ENCODE measurements at places on chromosomes 16 and 17.
A peak's percentile ranks its signal among the peaks of the same experiment; 100 is the strongest.

DNA sequence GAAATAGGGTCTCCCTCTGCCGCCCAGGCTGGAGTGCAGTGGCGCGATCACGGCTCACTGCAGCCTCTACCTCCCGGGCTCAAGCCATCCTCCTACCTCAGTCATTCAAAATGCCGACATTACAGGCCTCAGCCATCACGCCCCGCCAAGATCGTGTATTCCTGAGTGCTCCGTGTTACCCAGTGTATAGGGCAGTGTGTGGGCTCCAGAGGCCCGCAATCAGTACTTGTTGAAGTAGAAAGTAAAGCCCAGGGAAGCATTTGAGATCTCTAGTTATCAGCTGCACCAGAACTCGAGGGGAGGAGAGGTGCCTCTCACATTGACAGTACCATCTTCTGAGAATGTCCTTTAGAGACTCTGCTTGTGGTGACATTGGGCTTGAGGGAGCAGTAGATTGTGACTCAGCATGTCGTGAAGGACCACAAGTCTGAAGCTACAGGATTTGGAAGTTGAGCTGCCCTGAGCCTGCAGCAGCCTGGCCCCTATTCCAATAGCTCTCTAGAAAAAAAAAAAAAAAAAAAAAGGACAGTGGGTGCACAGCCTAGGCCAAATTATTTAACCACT is 1.1 kb upstream of the PRPSAP1 start:
- DNase-seq = peak; percentile 98

DNA sequence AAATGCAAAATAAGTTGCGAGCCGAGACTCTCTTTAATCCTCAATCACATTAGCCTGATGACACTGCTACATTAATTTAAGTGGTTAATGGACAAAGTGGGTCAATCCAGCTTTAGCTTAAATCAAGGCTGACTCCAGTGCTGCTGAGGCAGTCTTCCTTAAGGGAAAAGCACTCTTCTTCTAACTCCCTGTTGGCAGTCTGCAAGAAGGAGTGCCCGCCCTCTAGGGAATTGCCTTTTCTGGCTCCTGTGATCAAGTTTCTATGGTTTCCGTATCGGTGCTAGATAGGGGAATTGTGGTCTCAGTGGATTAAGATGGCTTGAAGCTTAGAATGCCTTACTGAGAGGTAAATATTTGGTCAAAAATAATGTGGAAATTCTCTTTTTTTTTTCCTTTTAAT is 41.0 kb downstream of the HS3ST3B1 start:
- DNase-seq = no peak

DNA sequence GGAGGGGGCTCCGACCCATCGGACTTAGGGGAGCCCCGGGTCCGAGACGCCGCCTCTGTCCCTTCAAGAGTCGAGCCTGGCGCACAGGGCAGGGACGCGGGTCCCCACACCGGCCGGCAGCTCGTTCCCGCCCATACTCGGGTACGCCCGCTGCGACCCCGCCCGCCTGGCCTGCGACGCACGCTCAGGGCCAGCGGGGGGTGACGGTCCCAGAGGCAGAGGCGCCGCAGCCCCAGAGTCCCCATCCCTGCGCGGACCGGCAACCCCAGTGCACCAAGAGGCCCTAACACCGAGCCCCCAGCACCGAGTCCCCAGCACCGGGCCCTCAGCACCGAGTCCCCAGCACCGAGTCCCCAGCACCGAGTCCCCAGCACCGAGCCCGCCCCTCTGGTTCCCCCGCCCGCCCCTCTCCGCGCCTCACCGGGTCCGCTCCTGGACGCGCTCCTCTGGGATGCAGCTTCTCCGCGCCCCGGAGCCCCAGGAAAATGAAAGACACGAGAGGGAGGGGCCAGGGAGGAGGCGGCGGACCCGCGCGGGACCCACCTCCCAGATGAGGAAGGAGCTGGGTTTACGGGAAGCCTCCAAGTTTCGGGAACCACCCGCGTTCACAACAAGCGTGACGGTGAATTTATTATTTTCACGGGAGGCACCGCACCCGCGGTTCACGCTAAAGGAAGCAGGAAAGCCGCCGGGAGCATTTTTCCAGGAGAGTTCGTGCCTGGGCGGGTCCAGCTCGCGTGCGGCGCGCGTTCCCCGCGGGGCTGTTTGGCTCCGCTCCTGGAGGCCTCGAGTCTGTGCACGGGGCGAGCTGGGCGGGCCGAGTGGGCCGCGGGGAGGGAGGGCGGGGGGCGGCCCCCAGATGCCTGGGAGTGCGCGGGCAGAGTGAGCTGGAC is at the start of gene SECTM1:
TSS of gene SECTM1 (minus strand) at position 488 of the 893 bp plus-strand sequence. CDS start 6,526 bp downstream, outside the sequence.
- DNase-seq = peak; percentile 51

DNA sequence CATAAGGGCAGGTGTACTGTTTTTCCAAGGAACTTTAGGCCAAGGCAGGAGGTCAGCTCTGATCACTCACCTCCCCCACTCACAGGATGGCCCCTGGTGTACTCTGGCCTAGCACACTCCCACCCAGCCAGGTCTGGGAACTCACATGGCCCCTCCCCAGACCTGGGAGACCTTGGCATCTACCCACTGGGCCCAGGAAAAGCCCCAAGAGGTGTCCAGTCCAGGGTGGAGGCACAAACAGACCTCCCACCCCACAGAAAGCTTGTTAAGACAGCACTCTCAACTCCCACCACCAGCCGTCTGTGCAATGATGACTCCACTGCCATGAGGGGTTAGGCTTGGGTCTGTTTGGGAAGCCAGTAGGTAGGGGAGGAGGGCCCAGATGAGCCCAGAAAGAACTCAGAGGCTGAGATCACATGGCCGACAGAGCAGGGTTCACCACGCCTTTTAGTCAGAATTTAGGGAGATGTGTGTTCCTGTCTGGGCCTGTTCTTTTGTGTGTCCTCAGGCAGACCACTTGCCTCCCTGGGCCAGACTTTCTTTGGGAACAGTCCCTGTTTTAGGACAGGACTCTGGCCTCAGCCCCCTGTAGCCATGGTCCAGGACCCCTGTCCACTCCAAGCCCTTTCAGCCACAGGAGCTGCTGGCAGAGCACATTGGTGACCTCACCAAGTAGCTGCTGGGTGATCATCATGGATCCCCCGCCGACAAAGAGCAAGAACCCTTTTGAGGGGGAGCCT is 12.1 kb upstream of the CBFB start:
- no peak for DNase-seq

DNA sequence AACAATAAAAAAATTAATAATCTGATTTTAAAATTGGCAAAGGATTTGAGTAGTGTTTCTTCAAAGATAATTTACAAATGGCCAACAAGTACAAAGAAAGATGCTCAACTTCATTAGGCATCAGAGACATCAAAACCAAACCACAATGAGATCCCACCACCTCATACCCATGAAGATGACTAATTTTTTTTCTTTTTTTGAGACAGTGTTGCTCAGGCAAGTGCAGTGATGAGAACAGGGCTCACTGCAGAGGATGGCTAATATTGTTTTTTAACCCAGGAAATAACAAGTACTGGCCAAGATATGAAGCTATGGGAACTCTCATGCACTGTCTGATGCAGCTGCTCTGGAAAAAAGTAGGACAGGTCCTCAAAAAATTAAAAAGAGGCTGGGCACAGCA is 14.9 kb downstream of the WDR45B start:
- no peak for DNase-seq

DNA sequence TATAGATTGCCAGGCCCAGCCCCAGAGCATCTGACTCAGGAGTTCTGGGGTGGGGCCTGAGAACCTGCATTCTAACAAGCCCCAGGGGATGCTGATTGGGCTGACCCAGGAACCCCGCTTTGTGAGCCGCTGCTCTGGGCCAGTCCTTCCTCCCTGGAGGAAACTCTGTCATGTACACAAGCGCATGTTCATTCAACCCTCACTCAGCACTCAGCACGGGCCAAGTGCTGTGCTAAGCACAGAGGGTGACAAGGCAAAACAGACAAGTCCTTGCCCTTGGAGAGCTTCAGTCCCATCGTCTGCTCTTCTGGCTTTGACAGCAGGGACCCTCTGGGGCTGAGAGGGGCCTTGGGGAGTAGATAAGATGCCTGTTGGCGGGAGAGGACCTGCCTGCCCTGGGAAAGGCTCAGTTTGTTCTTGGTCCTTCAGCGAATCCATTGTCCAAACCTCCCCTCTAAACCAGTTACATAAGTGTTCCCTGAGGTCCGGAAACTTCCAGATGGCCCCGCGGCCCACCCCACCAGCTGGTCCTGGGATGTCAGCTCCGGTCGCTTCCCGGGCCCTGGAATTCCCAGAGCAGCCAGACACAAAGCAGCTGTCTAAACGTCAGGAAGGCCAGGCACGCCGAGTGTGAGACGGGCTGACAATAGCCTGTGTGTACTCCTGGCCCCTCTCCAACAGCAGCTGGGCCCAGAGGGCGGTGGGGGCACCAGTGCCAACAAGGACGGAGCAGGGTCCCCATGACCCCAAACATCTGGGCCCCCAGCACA is 88.8 kb downstream of the ZDHHC7 start:
- DNase-seq = no peak

GRCh38 chr16:73778887-73779286 is 517.7 kb upstream of the PSMD7 start:
- no peak for DNase-seq

- no peak for DNase-seq
These were observed 41.1 kb downstream of the FTO start for GRCh38 chr16:53745086-53745485.

DNA sequence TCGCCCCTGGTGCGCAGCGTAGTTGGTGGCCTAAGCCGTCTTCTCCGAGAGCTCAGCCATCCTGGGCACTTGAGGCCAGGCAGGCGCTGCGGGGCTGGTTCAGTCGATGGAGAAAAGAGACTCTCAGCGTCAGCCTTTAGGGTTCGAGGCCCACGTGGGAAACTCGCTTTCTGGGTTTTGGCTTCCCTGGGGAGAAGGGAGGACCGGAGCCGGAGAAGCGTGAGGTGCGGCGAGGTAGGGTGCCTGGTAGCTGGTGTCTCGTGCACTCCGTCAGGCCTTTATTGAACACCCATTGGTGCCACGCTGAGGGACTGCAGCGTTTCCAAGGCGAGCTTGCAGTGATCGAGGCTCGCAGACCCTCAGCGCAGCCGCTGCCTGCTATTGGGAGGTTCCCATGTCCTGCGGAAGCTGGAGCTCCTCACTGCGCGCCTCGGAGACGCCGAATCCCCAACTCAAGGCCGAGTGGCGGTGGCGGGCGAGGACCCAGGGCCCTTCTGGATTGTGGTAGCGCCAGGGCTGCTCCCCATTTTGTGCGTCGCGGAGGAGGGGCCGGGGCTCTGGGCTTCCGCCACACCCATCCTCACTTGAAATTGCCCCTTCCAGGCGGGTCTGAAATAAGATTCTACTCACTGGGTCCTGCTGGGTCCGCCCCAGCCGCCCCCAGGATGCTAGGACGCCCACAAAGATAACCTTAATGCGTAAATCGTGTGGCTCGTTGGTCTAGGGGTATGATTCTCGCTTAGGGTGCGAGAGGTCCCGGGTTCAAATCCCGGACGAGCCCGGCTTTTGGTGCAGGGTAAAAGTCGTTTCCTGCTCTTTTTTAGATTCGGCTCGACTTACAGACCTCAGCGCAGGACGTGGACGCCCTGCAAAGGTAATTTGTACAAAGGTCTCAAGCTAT is 1.2 kb downstream of the OR1F1 start:
- peak; percentile 78 for DNase-seq

DNA sequence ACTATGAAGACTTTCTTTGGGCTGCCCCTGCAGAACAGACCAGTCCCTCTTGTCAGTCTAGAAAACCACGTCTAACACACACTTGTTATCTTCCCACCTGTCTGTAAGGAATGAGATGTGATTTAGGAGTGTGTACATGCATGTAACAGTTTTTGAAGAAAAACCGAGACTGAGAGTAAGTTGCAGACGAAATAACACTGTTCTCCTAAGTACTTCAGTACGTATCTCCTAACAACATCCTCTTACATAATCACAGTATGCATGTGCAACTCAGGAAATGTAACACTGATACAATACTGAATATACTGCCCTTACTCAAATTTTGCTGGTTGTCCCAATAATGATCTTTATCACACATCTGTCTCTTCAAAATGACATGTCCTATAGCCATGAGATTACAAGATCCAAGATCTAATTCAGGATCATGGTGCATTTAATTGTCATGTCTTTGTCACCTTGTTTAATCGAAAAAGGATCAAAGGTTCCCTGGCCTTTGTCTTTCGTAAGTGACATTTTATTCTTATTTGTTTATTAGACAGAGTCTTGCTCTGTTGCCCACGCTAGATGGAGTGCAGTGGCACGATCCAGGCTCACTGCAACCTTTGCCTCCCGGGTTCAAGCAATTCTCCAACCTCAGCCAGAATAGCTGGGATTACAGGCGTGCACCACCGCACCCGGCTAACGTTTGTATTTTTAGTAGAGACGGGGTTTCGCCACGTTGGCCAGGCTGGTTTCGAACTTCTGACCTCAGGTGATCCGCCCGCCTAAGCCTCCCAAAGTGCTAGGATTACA is 25.6 kb downstream of the CREBBP start:
- peak; percentile 58 for DNase-seq

GRCh38 chr16:53605356-53605755 is 98.3 kb downstream of the RPGRIP1L start:
- no peak for DNase-seq

DNA sequence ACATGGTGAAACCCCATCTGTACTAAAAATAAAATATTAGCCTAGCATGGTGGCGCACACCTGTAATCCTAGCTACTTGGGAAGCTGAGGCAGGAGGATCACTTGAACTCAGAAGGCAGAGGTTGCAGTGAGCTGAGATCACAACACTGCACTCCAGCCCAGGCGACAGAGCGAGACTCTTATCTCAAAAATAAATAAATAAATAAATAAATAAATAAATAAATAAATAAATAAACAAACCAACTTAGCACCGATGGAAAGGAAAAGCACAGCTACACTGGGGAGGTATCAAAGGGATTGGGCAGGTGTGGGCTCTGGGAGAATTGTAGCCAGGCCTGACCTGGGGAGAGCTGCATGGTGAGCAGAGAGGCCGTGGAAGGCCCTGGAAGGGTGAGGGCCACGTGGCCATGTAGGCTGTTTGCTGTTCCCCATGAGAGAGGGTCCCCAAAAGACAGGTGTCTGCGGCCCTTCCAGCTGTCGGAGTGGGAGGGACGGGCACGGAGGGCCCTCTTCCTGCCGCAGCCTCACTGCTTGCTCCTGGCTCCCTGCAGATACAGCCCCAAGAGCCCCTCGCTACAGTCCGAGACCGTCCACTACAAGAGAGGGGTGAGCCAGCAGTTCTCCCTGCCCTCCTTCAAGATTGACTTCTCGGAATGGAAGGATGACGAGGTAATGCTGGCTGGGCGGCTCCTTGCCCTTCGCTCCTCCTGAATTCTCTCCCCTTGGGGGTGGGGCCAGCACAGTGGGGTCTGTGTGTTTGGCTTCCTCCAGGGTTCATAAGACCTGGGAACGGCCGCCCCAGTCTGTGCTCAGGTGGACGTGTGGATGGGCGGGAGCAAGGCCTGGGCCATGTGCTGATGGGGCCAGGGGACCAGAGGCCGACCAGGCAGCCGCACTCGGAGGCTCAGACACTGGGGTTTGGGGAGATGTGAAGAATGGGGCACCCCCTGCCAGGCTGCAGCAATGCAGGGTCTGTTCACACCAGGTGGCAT is 32.4 kb downstream of the MGRN1 start:
- DNase-seq = no peak

GRCh38 chr16:50144211-50144610 is 8.9 kb upstream of the TENT4B start:
- no peak for DNase-seq

Measured in hematopoietic multipotent progenitor cell treated with erythropoietin and hydrocortisone succinate and interleukin-3 and kit ligand, for 6 days (in vitro differentiated cells).